HS-5 (cell line): ENCODE measurements at places on chromosomes 3 and 15.

- peak; percentile 81 for DNase-seq
Observed at GRCh38 chr3:9843715-9844438, at the start of gene RPUSD3. TSS of gene RPUSD3 (minus strand) at chr3:9844008. CDS start at chr3:9843990, 18 bp downstream.

DNA sequence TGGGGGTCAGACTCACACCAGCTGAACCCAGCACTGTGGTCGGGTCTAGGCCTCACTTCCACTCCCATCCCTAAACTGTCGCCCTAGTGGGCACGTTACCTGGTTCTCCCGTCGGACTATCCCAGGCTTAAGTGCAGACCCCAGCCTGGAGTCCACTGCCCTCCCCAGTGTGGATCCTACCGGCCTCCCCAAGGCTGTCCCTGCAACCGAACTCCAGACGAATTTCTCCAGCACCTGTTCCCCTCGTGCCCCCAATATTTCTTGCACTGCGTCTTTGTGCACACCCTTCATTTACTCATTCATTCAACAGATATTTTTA, 26.5 kb downstream of the SLC41A3 start:
- DNase-seq = no peak

- no peak for DNase-seq
Observed at GRCh38 chr3:55792009-55792408, 304.9 kb upstream of the WNT5A start.

- DNase-seq = no peak
Observed at GRCh38 chr15:79539401-79539800, 107.3 kb downstream of the MINAR1 start.

- DNase-seq = no peak
Observed at GRCh38 chr15:40990789-40991188, 37.5 kb downstream of the CHAC1 start.

DNA sequence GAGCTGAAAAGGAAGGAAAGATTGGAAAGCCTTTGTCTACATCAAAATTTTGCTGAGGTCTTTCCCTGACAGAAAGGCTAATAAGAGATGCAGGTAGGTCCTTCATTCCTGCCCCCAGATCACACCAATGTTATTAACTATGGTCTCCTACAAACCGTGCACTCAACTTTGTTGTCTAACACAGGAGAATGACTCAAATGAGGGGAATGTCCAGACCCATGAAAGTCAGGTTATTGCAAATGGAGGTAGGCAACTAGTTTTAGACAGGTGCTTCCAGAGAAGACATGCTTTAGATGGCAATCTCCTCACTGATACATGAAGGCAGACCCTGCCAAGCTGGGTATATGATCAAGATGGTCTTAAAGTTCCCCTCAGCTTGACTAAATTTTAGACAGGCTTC, 51.0 kb downstream of the NFKBIZ start:
- no peak for DNase-seq

DNA sequence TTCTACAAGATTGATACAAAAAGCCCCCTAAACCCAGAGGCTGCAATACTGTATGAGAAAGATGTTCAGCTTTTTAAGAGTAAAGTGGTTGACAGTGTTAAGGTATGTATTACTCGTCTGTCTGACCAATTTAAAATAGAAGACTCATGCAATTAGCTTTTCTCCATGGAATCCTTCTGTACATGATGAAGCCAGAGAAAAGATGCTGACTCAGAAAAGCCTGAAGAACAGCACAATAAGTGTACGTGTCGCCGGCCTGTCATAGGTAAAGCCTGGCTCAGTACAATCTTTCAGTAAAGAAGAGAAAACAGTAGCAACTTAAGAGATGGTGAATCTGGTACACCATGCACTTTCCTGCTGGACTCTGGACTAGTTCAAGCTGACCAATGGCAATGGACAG, 16.4 kb downstream of the NEK4 start:
- no peak for DNase-seq

DNA sequence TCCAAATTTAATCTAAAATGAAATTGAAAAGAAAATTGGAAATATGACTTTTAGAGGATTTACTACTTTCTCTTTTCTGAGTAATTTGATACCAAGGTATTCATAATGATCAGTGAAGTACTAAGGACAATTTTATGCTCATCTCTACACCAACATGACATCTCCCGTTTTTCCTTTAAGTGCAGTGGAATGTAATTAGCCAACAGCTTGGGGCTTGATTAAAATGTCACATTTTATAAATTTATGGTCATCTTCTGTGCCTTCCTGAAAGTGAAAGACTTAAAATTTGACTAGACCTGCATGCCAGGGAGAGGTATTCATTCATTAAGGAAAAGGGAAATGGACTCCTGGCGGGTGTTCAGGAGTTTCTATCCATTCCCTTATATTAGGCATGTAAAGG, 228.2 kb upstream of the CNTN3 start:
- no peak for DNase-seq

DNA sequence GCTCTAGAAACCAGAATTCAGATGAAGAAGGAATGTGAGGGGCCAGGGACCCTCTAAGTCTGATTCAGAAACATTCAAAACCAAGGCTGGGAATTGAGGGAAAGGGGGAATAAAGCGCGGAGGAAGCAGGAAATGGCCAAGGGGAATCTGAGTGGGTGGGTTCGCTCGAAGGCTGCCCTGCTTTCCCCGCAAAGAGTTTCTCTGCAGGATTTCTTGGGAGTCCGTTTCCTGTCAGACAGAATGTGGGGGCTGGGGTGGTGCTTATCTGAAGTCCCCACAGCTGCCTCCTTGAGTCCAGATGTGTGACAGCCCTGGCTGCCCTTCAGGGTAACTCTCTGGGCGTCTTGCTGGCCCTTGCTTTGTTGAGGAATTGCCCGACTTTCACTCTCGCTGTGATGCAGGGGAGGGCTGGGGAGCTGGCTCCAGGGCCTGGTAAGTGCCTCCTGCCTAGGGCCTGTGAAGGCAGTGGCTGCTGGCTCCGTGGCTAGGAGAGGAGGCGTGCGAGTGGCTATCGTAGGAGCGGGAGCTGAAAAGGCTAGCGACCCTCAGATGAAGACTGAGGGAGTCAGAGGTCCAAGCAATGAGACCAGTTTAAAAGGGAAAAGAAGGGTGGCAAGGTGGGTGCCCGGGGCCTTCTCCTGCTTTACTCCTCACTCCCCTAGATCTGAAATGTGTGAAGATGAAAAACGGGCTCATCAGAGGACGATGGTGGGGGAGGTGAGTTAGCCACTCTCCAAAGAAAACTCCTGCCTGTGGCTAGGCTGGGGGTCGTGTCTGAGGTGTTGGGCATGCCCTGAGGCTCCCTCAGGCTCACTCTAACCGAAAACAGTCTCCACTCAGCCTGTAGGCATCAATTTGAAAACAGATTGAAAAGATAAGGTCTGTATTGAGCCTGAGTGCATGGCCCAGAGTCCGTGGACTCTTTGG, 143.9 kb upstream of the UMPS start:
- no peak for DNase-seq

DNA sequence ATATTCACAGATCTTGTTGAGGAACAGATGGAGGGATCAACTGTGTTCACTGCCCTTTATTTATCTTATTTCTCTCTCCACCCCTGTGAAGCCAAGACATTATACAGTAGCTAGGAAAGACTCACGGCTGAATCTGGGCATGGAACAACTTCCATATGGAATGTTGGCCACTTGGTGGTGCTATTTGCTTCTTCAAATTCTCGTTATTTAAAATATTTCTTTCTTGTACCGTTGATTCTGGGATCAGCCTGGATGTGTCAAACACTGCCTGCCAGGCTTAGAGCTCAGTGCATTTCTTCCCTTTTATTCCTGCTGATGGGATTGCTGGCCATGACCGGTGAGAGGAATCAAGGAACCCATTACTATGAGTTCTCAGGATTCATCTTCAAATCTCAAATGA, 17.5 kb upstream of the GASK1A start:
- peak; percentile 18 for DNase-seq

DNA sequence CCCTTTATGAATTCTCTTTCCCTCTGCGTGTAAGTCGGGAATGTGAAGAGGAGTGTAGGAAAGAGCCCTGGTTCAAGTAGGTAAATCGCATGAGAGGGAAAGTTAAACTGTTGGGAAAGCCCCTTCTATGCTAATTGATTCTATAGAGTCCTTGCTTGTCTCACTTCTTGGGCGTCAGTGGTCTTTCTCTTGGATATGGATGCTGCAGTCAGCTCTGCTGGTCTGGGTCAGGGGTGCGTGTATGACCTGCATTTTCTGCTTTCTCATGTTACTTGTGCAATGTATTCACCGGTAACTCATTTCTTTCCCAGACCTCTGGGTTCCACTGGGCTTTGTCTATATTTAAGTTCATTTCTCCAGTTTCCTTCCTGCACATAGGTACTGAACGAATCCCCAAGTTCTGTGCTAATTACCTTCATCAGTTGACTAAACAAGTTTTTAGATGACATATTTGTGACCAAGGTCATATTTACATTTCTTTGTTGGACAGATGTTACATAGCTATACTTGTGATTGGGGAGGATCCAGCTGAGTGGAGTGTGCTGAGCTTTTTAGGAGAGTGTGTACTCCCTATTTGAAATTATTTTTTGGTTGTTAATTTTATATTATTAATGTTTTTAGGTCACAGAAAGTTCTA, 1.4 kb downstream of the SETD5 start:
- DNase-seq = no peak

GRCh38 chr3:157438194-157438730, 1.6 kb downstream of the PTX3 start:
- DNase-seq = no peak

GRCh38 chr3:19147905-19148767, at the start of gene KCNH8:
TSS of gene KCNH8 (plus strand) at chr3:19148510. CDS start at chr3:19148720, 210 bp downstream.
- DNase-seq = no peak

DNA sequence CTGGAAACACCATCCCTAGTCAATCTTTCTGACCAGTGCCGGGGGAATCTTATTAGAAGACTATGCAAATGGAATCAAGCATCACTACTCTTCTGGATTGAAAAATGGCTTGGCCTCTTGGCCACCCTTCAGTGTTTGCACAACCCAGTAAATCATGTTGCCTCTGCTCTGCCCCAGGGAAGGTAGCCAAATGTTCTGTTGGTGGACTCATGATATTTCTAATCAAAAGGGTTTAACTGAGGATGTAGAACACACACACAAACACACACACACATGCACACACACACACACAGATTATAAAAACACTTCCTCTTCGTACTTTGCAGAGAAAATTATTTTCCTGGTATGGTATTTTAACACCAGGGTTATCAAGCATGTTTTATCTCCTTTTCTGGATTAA, 7.9 kb downstream of the RBP2 start:
- no peak for DNase-seq

- no peak for DNase-seq
Observed at GRCh38 chr3:157502916-157503595, at the start of gene VEPH1. TSS of gene VEPH1 (minus strand) at chr3:157503416. CDS start at chr3:157495349, 8,067 bp downstream.

GRCh38 chr15:45794304-45794703, 159.5 kb downstream of the SQOR start:
- no peak for DNase-seq

GRCh38 chr15:38941399-38941953, 376.9 kb upstream of the RASGRP1 start:
- no peak for DNase-seq

- DNase-seq = no peak
Observed at GRCh38 chr3:61573441-61573840, 12.1 kb downstream of the PTPRG start.

DNA sequence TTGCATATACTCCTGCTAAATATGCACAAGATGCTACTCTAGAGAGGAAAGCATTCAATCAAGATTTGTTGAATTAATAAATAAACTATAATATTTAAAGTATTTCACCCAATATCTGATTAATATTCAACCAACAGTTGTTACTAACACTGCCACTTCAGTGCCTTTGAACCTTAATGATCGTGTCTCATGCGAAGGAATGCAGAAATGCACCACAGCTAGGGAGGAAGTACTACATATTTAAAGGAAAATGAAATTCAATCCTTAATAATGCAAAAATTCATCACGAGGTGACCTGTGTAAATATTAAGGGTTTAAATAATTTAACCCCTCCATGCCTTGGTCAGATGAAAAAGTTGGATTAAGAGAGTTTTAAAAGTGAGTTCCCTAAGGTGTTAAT, 114.2 kb upstream of the DAZL start:
- DNase-seq = no peak

GRCh38 chr3:16319307-16319706, 54.3 kb downstream of the OXNAD1 start:
- DNase-seq = no peak
